ENCODE measurements at places on chromosomes 16 and 17.
A peak's percentile ranks its signal among the peaks of the same experiment; 100 is the strongest.

DNA sequence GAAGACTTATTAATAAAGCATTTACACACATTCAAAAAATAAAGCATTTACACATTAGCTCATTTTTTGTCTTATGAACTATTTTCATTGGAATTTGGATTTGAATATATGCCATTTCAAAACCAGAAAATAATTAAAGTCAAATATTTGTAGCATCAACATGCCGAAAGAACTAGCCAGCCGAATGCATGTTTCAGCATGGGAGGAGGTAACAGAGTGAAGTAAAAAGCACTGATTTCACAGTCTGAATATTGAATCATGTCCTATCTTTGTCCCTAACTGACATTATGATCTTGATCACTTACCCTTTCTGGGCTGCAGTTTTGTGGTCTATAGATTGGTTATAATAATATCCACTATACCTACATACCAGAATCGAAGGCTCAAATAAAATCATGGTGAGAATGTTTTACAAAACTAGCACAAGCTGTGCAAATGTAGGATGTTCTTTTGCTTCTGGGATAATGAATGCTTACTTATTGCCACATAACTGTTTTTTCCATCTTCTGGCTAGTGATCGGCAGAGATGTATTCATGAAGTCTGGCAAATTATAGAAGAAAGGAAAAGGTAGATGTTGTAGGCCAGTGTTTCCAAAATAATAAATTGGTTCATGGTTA, 84.7 kb downstream of the TUBD1 start:
- no peak for DNase-seq

GRCh38 chr16:49440156-49441065, 66.8 kb downstream of the C16orf78 start:
- DNase-seq: no peak

DNA sequence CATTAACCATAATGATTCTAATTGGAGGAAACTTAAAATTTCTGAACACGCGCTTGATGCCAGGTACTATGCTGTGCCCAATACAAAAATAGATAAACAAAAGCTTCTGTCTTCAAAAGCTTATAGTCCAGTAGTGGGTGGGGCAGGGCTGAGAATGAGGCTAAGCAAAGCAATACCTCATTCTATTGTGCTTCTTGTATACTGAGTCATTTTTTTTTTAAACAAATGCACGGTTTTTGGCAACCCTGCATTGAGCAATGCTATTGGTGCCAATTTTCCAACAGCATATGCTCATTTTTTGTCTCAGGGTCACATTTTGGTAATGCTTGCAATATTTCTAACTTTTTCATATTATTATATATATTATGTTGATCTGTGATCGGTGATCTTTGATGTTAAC, 34.7 kb upstream of the HNF1B start:
- no peak for DNase-seq

GRCh38 chr17:53032861-53033271, 789.9 kb upstream of the KIF2B start:
- peak; percentile 69 for DNase-seq

GRCh38 chr17:50326831-50327364, 19.0 kb upstream of the XYLT2 start:
- DNase-seq: no peak

DNA sequence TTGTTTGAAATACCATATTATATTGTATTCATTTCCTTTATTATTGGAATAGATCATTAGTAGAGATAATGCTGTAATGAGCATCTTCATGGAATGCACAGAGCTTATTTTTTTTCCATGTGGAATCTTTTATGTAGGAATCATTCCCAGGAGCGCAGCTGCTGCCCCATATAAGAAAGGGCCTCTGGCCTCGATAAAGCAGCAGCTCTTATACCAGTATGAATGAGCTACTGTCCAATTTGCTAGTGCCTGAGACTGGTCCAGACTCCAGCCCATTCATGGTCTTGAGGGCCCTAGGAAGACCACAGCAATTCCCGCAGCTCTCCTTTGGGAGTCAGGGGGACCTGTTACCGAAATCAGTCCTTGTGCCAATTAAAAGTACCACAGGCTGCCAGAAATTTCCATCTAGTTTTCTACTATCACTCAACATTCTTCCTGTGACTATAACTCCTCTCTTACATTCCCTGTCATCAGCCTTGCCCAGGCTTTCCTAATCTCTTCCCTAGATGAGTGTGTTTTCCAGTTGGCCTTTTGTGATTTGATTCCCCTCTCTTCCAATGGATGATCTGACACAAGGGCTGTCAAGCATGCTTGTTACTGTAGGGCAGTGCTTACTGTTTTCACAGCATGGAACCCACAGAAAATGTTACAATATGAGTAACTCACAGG, 1.9 kb downstream of the ZNF843 start:
- DNase-seq: peak; percentile 13

DNA sequence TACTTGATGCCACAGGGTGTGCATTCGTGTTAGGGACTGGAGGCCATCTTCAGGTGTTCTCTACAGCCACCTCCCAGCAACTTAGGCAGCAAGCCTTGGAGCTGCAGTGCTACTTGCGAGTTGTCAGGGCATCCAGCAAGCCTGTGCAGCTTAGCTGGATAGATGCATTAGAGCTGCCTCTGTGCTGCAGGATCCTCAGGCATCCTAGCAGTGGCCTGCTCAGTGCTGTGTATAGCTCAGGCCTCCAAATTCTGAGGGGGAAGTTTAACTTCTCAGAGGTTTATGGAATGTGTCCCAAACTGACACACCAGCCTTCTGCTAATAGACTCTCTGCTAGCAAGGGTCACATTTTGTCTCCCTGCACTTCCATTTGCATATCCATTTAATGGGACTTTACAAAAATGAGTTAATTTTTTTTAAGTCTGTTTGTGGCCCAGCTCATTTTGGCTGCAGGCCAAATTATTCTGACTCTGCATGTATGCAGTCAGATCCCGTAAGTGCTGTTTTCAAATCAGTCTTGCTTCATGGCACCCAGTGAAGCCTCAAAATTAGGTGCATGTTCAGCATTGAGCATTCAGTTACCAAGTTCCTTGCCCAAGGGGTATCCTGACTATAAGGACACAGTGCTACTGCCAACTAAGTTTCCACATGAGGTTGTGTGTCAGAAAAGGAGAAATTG, 6.8 kb downstream of the GABARAPL2 start:
- no peak for DNase-seq

- no peak for DNase-seq
Measured at GRCh38 chr16:62020681-62021080, 15.6 kb downstream of the CDH8 start.

DNA sequence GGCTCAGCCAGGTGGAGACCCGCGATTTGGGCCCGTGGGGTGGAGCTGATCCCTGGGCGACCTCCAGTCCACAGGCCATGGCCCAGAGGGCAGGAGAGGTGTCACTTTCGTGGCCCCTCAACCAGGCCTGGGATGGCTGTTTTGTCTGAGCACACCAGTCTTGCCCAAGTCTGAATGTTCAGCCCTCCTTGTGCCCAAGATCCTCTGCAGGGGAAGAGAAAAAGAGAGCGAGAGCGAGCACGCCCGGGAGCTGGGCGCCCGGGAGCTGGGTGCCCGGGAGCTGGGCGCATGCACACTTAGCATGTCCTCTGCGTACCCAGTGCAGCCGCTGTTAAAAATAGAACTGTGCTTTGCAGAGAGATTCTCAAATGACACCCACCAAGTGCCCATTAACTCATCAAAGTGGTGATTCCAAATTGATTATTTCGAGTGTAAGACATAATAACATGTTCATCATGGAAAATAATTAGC, 403.3 kb upstream of the TNRC6C start:
- no peak for DNase-seq

- DNase-seq: peak; percentile 71
Measured at GRCh38 chr17:7045492-7046126, 1.7 kb upstream of the SLC16A11 start.

DNA sequence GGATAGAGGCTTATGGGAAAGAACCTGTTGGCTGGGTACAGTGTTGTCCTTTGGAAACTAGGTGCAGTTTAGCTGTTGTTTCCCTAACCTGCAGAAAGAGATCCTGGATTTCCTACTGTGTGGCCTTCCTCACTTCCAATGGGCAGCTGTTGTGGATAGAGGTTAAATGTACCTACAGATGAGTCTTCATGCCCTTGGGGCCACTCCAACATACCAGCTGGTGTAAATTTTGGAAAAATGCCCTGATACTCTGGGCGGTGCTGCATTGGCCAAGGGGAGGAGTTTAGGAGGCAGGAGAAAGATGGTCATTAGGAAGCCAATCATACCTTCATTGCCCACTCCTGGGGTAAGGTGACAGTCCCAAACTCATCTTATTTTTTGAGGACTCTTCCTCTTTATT, 70.2 kb downstream of the SNX11 start:
- DNase-seq: no peak

GRCh38 chr17:4394208-4395110, 28.0 kb upstream of the UBE2G1 start:
- peak; percentile 32 for DNase-seq

DNA sequence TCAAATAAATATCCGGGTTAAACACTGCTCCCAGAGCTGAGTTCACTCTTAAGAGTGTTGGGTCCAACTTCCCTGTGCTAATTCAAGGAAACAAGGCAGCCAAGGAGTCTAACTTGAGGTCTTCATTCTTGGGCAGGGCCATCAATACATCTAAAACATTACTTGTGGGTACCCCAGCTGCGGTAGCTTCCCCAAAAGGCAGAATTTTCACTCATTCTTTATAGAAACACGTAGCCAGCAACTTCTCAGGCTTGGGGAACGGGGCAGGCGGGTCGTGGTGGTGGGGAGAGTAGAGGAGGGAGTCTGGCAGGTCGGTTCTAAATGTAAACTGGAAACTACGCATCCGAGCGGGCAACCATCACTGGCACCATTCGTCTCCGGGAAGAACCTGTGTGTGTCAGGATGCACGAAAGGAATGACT, 666 bp upstream of the METTL9 start:
- DNase-seq: no peak

- DNase-seq: no peak
Measured at GRCh38 chr16:68893710-68894705, 50.7 kb downstream of the TANGO6 start.

Measured in foreskin melanocyte (primary cell).